ENCODE measurements at places on chromosomes 11 and 22. TPM values are rescaled to one million over a fixed set of nuclear protein-coding genes. Genes with fewer than 3 reads are reported as not detected.

- DNase-seq, result no peak
Observed at GRCh38 chr11:21635394-21636145, 557.3 kb upstream of the ANO5 start.

- DNase-seq, result no peak
Observed at GRCh38 chr11:13324709-13325108, 47.1 kb downstream of the BMAL1 start.

The CLMP gene
- 2.3 TPM for total RNA-seq

DNA sequence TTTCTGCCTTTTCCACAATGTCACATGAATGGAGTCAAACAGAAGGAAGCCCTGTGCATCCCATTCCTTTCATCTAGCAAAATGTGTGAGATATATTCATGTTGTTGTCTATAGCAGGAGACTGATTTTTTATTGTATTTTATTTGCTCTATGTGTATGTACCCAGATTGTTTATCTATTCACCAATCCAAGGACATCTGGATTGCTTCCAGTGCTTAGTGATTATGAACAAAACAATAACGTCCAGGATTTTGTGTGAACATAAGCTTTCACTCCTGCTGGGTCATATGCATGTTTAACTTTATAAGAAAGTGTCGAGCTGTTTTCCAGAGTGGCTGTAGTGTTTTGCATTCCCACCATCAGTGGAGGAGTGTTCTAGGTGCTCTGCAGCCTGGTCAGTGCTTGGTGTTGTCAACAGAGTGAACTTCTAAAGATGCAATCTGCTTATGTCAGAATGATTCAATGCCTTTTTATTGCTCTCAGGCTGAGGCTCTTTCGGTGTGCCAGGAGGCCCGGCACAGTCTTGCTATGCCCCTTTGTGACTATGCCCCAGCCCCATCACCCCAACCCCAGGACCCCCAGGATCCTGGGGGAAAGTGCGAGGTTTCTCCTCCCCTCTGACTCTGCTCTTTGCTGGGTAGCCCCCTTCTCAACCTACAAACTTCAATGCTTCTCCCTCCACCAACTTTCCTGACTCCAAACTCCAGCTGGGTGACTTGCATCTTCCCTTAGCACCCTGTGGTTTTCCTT lies 19.9 kb upstream of the SYT13 start:
- no peak for DNase-seq

GRCh38 chr22:48565901-48566501 lies 1261.7 kb downstream of the BRD1 start:
- DNase-seq, result no peak

DNA sequence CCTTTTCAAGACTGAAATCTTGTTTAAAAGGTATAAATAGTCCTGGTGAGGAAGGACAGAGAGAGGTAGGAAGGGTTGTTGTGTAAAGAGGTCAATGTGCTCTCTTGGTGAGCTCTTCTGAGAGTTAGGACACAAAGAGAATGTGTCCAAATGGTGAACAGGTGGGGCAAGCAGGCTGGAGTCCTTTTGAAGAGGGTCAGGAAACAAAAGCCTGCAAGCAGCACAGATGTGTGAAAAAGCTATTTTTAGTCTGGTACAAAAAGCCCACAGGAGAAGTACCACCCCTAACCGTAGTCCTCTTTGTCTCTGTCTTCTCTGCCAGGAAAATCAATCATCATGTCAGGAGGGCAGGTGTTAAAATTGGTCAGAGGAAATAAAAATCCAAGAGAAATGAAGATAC lies 54.4 kb upstream of the SYN3 start:
- no peak for DNase-seq

DNA sequence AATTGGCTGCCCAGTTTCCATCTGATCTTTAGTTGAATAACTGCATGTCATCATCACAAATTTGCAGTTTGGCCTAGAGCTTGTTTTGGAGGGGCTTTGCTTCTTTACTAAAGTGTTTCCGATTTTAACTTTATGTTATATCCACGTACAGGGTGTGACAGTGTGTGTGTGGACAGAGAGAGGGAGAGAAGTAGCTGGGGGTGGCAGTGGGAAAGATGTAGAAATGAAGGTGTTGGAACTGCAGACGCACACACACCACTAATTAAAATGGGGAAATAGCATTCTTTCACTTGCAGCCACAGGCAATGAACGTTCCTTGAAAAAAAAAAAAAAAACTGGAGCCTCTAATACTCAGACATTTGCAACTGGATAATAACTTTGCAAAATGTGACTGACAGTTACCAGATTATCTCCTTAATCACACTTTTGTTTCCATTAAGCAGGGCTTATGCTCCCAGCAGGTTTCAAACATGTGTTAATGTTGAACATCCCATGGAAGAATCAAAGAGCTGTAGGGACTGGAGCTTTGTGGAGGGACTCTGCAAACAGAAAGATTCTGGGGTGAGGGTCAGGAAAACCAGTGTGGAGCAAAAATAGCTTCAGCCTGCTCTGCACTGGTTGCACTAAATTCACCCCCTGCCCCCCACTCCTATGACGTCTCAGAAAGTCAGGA lies 238.1 kb upstream of the TENM4 start:
- no peak for DNase-seq

The PACS1 gene
- 14.7 TPM for total RNA-seq

DNA sequence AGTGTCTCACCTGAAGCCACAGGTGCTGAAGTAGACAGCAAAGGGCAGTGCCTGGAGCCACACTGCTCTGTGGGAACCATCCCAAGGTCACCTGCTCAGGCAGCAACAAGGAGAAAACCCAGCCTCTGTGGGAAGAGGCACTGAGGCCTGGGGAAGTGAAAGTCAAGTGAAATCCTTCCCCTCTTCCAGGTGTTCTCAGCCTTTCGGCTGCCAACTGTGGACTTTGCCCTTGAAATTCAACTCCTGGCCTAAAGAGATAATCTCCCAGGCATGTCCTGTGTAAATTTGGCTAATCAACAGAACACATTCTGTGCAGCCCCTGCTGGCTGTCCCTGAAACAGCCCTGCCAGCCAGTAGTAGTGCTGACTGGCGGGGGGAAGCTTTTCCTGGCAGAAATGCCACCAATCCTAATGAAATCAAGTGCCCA lies 112.1 kb downstream of the RPL27A start:
- DNase-seq, result no peak

The RBM14 gene
- 27.1 TPM for total RNA-seq

DNA sequence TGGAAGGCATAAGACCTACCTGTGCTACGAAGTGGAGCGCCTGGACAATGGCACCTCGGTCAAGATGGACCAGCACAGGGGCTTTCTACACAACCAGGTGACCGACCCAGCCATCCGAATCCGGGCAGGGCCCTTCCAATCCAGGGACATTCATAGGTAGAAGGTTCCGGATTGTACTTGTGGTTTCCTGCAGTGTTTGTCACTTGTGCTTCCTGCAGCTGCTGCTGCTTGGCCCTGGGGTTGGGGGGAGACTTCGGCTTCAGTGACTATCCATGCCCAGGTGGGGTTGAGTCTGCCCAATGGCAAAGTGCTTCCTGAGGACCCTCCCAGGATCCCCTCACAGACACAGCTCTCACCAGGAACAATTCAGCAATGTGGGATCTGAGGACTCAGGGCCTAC lies 2.2 kb downstream of the APOBEC3A start:
- no peak for DNase-seq

GRCh38 chr22:46070803-46071450 lies 79.4 kb upstream of the PPARA start:
- peak; percentile 69 for DNase-seq

The GAL3ST3 gene
- total RNA-seq, result not detected

GRCh38 chr22:39623603-39624500 lies 53.3 kb downstream of the CACNA1I start:
- no peak for DNase-seq

GRCh38 chr11:36191941-36192340 lies 97.3 kb downstream of the COMMD9 start:
- DNase-seq, result no peak

The FIBIN gene
- 21.4 TPM for total RNA-seq

The C11orf86 gene
- total RNA-seq, result not detected

GRCh38 chr11:132177106-132177505 lies 806.7 kb downstream of the NTM start:
- no peak for DNase-seq

The MRGPRE gene
- not detected for total RNA-seq

The LIF gene
- total RNA-seq, result not detected

DNA sequence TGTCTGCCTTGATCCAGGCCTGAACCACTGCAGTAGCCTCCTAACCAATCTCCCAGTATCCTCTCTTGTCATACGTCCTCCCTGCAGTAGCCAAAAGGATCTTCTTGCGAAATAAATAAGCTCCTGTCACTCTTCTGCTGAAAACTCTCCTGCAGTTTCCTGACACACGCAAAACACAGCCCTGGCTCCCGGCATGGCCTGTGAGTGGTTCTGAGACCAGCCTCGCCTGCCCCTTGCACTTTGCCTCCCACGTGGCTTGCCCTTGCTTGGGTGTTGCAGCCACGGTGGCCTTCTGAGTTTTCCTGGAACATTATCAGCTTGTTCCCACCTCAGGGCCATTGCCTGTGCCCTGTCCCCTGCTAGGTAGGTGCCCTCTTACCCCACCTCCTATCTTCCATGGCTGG lies 7.2 kb downstream of the ZC3H7B start:
- peak; percentile 8 for DNase-seq

GRCh38 chr11:126862664-126863243 lies 137.8 kb downstream of the KIRREL3 start:
- DNase-seq, result no peak

The NXF1 gene
- 47.1 TPM for total RNA-seq

DNA sequence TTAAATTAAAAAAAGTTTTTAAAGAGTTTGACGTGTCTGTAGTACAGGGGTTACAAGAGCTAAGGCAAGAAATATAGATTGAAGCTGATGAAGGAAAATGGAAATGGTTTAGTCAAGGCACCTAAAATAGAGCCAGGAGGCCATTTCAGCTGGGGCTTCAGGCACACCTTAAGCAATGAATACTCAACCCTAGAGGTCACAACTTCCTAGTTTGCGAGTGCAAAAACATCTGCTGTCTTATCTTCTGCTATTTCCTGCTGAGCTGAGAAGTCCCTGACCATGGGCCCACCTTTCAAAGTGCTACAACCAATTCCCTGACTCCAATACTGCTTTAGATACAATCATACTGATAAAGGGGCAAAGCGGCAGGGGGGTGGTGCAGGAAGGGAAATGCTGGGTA lies 87.4 kb downstream of the DLG2 start:
- DNase-seq, result no peak

GRCh38 chr11:47478651-47479329 lies 29.9 kb upstream of the RAPSN start:
- DNase-seq, result no peak

- peak; percentile 49 for DNase-seq
Observed at GRCh38 chr11:60899046-60899936, 7.1 kb downstream of the PRPF19 start.

DNA sequence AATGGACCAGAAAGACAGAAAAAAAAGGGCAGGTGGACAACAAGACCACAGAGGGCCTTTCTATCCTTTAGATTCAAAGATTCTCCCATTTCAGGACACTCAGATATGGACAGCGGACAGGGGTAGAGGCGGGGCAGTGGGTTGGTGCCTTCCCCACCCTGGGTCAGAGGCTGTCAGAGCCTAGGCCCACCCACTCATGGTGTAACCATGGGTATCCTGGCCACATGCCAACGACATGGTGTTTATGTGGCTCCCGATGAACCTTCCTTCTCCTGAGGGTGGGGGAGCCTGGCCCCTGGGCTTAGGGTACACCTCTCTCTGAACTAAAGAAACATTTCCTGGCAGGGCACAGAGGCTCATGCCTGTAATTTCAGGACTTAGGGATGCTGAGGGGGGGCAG lies 14.3 kb upstream of the P2RY2 start:
- DNase-seq, result peak; percentile 22

All from gastrocnemius medialis (tissue), 4 donors.